Pancreas (tissue), 10 donors: ENCODE measurements at places on chromosomes 6 and 20.
A peak's percentile ranks its signal among the peaks of the same experiment; 100 is the strongest.

GRCh38 chr20:57818418-57819181 is 108.8 kb upstream of the PMEPA1 start:
- H3K27ac ChIP-seq: no peak overlapping the region
- H3K36me3 ChIP-seq: no peaks in the 10 kb centered on the region
- H3K27me3 ChIP-seq: no peaks in the 10 kb centered on the region
- H3K4me3 ChIP-seq: no peak overlapping the region
- no peak for DNase-seq

GRCh38 chr6:65448866-65449265 is 258.2 kb downstream of the EYS start:
- no peaks in the 10 kb centered on the region for H3K4me1 ChIP-seq
- DNase-seq: no peak
- no peak overlapping the region for H3K27ac ChIP-seq
- H3K27me3 ChIP-seq: no peaks in the 10 kb centered on the region

DNA sequence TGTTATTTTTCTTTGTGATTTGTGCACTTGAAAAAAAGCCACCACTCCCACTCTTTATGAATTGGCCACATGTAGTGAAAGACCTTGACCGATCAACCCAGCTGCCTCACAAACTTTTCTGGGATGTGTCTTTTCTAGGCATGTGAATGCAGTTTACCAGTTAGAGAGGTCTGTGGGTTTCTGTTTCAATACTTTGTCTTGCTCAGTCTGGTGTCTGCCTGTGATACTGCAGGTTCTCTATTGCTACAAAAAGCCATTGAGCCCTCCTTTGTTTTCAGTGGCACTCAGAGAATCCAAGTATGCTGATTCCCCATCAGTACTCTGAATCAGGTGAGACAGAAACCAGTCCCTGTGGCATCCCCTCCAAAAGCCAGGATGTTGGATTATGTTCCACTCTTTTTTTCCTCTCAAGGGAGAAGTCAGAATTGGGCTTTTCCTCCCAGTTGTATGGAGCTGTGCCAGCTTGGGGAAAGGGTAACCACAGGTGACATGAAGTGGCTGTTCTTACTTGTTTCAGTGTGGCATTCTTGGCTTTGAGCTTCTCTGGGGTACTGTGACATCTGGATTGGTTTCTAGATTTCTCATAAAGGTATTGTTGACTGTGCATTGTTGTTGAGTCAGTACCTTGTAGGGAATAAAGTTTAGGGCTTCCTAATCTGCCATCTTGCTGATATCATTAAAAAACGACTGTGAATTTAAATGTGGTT is 26.3 kb upstream of the ZFP64 start:
- H3K4me3 ChIP-seq: no peak overlapping the region
- no peaks in the 10 kb centered on the region for H3K36me3 ChIP-seq
- H3K4me1 ChIP-seq: no peaks in the 10 kb centered on the region
- no peaks in the 10 kb centered on the region for H3K27me3 ChIP-seq
- H3K27ac ChIP-seq: no peak overlapping the region

GRCh38 chr6:39223555-39223954 is 5.7 kb downstream of the KCNK5 start:
- H3K36me3 ChIP-seq: no peaks in the 10 kb centered on the region
- H3K4me1 ChIP-seq: no peaks in the 10 kb centered on the region
- H3K27ac ChIP-seq: no peak overlapping the region
- H3K27me3 ChIP-seq: no peaks in the 10 kb centered on the region
- no peak overlapping the region for H3K4me3 ChIP-seq
- DNase-seq: no peak

DNA sequence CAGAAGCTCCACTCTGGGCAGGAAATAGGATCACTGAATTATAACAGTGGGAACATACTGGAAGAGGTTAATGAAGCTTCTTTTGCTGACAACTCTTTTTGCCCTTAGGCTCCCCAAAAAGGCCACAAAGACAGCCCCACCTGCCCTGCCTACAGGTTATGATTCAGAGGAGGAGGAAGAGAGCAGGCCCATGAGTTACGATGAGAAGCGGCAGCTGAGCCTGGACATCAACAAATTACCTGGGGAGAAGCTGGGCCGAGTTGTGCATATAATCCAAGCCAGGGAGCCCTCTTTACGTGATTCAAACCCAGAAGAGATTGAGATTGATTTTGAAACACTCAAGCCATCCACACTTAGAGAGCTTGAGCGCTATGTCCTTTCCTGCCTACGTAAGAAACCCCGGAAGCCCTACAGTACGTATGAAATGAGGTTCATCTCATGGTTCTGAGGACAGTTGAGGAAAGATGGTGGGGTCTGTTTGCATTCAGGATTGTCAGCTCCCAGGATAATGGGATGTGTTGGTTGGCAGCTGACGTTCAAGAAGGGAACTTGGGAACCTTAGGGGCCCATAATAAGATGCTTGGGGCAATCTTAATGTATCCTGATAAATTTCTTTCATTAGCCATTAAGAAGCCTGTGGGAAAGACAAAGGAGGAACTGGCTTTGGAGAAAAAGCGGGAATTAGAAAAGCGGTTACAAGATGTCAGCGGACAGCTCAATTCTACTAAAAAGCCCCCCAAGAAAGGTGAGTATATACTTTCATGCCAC is 11.5 kb downstream of the BRD2 start:
- H3K27ac ChIP-seq: no peak overlapping the region
- peaks cover 71% of the 10 kb centered on the region for H3K36me3 ChIP-seq
- no peak for DNase-seq
- no peak overlapping the region for H3K4me3 ChIP-seq

- H3K4me1 ChIP-seq: peaks cover 10% of the 10 kb centered on the region
- no peak for DNase-seq
- H3K27ac ChIP-seq: no peak overlapping the region
These were observed 21.5 kb upstream of the SMIM13 start for GRCh38 chr6:11072101-11072500.

DNA sequence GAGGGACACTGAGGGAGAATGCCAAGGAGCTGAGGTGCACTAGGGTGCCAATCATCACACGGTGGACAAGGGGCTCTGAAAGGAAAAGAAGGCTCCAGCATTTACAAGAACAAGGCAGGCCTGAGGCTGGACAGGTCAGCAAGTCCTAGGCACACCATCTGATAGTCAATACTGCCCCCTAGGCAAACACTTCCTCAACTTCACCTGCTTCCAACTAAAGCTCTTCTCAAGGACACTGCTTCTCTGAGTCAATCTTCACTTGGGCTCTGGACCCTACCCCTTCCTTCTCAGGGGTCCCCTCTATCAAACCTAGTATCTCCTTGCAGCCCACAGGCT is 37.7 kb upstream of the SLC4A11 start:
- H3K4me3 ChIP-seq: no peak overlapping the region
- H3K27me3 ChIP-seq: no peaks in the 10 kb centered on the region
- no peak overlapping the region for H3K27ac ChIP-seq

DNA sequence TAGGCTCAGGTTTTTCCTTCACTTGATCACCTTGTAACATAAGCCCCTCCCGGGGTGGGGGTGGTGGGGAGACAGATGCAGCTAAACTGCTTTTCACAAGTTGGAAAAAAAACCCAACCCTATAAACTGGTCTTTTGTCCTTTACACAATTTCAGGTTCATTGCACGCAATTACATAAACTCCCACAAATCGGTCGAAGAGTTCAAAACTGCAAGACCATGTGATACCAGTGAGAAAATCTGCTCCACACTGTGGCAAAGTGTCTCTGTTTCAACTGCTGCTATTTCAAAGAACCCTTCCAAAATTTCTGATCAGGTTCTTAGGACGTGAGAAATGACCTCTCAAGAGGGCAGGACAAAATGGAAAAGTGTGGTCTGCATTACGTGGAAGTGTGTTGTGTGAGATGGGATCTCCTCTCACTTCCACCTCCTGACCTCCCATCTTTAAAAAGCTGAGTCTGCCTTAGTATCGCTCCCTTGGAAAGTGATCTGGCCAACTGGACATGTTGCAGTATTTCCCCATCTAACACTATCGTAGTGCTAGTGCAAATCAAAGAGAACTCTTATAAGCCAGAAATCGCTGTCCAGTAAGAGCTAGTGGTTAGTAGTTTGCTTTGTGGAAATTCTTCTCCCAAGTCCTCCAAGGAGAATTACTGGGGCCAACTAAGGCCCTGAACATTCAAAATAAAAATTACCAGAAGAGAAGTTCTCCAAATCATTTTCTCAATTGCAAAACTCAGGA is 60.1 kb downstream of the PRND start:
- H3K4me1 ChIP-seq: no peaks in the 10 kb centered on the region
- no peak for DNase-seq
- H3K27me3 ChIP-seq: no peaks in the 10 kb centered on the region

- H3K36me3 ChIP-seq: no peaks in the 10 kb centered on the region
- no peaks in the 10 kb centered on the region for H3K4me1 ChIP-seq
- H3K27ac ChIP-seq: no peak overlapping the region
- H3K4me3 ChIP-seq: no peak overlapping the region
- no peaks in the 10 kb centered on the region for H3K27me3 ChIP-seq
These were observed 280.6 kb downstream of the KHDC1L start for GRCh38 chr6:72944660-72945059.

DNA sequence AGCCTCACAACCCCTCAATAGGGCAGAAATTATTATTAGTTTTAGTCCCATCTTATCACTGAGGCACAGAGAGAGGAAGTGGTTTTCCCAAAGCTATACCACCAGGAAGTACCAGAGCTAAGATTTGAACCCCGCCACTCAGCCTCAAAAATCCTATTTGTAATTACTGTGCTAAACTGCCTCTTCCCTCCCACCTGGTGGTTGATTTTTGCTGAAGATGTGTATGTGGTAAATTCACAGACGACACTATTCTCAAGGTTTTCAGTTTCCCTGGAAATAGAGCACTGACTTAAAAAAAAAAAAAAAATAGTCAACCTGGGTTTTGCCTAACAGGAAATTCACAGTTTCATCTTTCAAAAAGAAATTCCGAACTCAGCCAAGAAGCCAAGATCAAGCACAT is 57.9 kb downstream of the TSHZ2 start:
- no peaks in the 10 kb centered on the region for H3K36me3 ChIP-seq
- no peak overlapping the region for H3K27ac ChIP-seq
- no peak overlapping the region for H3K4me3 ChIP-seq
- H3K4me1 ChIP-seq: no peaks in the 10 kb centered on the region

DNA sequence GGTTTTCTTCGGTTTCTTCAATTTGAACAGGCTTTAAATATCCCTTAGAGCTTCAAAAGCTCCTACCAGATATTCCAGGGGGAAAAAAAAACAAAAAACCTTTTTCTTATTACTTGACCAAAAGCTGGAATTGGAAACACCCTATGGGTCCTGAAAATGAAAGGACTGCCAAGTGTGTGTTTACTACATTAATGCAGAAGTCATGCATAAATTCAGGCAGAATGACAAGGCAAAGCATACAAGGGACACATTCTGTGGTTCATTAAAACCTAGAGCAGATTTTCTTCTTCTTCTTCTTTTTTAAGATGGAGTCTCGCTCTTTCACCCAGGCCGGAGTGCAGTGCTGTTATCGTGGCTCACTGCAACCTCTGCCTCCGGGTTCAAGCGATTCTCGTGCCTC is 119.1 kb downstream of the GMDS start:
- DNase-seq: no peak
- no peaks in the 10 kb centered on the region for H3K4me1 ChIP-seq
- no peaks in the 10 kb centered on the region for H3K36me3 ChIP-seq
- H3K27ac ChIP-seq: no peak overlapping the region

GRCh38 chr6:113971741-113972140 is 793 bp upstream of the HDAC2 start:
- peaks cover 4% of the 10 kb centered on the region for H3K4me1 ChIP-seq
- no peak for DNase-seq
- peak overlapping the region; percentile 80 for H3K4me3 ChIP-seq
- no peaks in the 10 kb centered on the region for H3K36me3 ChIP-seq
- H3K27ac ChIP-seq: no peak overlapping the region
- no peaks in the 10 kb centered on the region for H3K27me3 ChIP-seq

- H3K4me1 ChIP-seq: no peaks in the 10 kb centered on the region
- peaks cover 3% of the 10 kb centered on the region for H3K36me3 ChIP-seq
- DNase-seq: no peak
- no peaks in the 10 kb centered on the region for H3K27me3 ChIP-seq
- no peak overlapping the region for H3K27ac ChIP-seq
These were observed 14.3 kb upstream of the ZBTB9 start for GRCh38 chr6:33439956-33440648.

DNA sequence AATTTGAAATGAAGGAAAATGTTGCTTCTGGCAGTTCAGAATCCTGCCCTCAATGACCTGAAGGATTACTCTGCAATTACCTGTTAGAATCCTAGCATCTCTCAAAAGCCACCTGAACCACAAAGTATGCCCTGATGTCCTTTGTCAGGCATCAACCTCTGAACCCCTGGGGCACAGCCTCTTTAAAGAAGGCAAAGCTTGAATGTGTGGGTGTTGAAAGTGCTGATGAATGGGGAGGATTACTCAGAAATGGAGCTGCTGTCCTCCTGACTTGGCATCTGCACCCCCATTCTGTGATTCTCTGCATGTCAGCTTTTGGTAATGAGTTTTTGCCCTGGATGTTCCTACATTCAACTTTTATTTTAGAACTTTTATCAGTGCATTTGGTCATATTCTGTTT is 179.2 kb downstream of the PKHD1 start:
- H3K36me3 ChIP-seq: peaks cover 5% of the 10 kb centered on the region
- DNase-seq: no peak
- H3K4me1 ChIP-seq: no peaks in the 10 kb centered on the region
- H3K27me3 ChIP-seq: no peaks in the 10 kb centered on the region

GRCh38 chr20:62470001-62470400 is 5.8 kb downstream of the GATA5 start:
- DNase-seq: no peak

DNA sequence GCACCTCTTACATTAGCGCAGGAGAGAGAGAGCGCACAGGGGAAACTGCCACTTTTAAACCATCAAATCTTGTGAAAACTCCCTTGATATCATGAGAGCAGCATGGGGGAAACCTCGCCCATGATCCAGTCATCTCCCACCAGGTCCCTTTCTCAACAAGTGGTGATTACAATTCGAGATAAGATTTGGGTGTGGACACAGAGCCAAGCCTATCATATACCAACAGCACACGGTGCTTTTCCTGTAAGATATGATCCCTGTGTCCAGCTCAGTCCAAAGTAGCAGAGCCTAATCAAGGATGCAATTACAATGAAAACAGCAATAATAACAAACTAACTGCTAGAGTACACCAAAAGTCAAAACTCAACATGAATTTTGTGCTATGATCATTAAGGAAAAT is 148.7 kb upstream of the TCF21 start:
- DNase-seq: no peak
- no peaks in the 10 kb centered on the region for H3K27me3 ChIP-seq
- H3K27ac ChIP-seq: no peak overlapping the region
- no peaks in the 10 kb centered on the region for H3K4me1 ChIP-seq
- no peaks in the 10 kb centered on the region for H3K36me3 ChIP-seq

DNA sequence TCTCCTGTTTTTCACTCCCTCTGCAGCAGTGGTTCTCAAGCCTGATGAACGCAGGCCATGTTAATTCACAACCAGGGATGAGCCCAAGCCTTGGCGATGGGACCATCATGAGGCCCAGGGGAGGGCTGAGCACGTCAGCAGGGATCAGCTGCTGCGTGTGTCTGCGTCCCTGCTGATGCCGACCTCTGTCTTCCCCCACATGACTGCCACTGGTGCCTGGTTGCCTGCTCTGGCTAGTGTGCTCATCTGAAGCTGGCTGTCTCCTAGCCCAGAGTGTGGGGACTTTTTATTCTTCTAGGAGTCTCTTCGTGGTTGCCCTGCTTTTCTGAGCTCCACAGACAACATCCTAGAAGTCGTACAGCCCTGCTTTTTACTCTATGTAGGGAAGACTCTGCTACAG is 40.8 kb upstream of the KCNK16 start:
- DNase-seq: no peak
- H3K27me3 ChIP-seq: no peaks in the 10 kb centered on the region
- H3K36me3 ChIP-seq: no peaks in the 10 kb centered on the region

GRCh38 chr6:157961153-157961831 is 20.4 kb upstream of the SYNJ2 start:
- H3K4me3 ChIP-seq: no peak overlapping the region
- H3K36me3 ChIP-seq: no peaks in the 10 kb centered on the region
- H3K4me1 ChIP-seq: peaks cover 5% of the 10 kb centered on the region
- no peaks in the 10 kb centered on the region for H3K27me3 ChIP-seq
- no peak overlapping the region for H3K27ac ChIP-seq
